ENCODE measurements at places on chromosomes 2 and 18. TPM values are rescaled to one million over a fixed set of nuclear protein-coding genes. Genes with fewer than 3 reads are reported as not detected.

DNA sequence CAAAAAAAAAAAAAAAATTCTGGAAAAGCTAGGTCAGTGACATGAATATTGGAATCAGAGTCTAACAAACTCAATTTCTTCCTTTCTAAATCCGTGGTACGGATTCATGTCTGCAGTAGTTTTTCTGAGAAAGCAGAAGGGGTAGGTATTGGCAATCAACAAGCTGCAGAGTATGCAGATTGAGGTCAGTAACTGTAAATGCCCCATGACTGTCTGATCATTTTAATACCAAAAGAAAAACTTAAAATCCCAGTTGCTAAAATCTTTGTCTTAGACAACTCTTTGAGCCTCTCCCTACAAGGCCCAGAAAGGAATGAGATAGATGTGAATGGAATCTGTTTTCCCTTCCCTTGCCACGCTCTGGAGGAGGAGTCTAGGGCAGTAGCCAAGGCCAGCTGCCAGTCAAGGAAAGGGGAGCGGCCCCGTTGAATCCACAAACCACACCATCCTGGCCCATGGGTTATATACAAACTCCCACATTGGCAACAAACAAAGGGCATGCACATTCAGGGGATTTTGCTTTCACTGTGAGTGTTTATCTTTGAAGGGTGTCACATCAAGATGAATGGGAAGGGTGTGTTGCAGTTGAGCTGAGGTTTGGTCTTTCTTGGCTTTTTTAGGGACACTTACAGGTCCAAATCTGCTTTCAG lies 6.1 kb upstream of the CASP8 start:
- peak; percentile 50 for DNase-seq

DNA sequence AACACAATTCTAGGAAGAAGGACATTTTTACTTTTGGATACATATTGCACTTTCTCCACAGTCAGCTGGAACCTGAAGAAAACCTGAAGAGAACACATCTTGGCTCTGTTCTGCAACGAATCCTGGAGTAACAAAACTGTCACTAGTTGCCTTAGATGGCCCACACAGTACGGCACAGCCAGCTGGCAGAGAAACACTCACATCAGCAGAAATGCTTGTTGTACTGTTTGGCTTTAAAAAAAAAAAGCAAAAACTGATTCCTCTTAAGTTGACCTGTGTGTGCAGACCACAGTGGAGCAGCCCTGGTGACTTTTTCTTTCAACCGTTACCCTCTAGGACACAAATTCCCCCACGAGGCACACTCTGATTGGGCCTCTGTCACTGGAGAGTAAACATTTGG lies 152.3 kb upstream of the TWIST2 start:
- DNase-seq, result no peak

DNA sequence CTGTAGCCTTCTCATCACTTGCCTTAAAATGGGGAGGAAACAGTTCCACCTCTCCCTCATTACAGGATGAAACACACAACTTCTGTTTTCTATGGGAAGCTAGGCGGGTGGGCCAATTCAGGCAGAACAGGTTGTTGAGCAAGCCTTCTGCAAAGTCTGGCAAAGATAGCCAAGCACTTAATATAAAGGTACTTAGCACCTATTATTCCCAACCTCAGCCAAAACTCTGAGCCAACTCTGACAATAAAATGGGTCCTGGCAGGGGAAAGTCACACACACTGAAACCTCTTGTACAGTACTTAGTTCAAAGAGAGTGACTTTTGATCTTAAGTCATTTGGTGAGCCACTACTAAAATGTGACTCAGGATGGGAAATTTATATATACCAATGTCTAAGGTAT lies 15.8 kb upstream of the SOCS6 start:
- DNase-seq, result no peak

DNA sequence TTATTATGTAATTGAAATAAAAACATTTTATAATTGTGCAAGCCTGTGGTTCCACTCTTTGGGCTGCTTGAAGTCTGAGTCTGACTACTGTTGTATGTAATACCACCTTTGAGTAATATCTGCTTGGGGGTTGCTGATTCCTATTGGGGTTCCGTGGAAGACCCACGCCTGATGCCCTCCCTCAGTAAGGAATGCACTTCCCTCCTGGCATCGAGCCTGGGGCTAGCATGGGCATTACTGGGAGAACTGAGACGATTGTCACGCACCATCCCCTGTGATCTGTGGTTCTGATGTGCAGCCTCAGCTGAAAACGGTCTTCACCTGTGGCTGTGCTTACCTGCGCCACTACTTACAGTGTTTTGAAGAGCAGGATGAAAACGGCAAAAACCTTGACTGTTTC lies 32.7 kb upstream of the RBM44 start:
- no peak for DNase-seq

GRCh38 chr18:79203017-79203605 lies 133.9 kb downstream of the ATP9B start:
- DNase-seq, result no peak

GRCh38 chr2:202112041-202112440 lies 39.0 kb downstream of the KIAA2012 start:
- DNase-seq, result no peak

IMPA2 gene
- 98.8 TPM for total RNA-seq

CD207 gene
- total RNA-seq, result not detected

LHCGR gene
- total RNA-seq, result 0.31 TPM

RRM2 gene
- total RNA-seq, result 119 TPM

OSR1 gene
- total RNA-seq, result 0.55 TPM

SERPINB10 gene
- total RNA-seq, result not detected

ZAP70 gene
- total RNA-seq, result 0.64 TPM

All from WTC11 (cell line).